ENCODE measurements at places on chromosomes 6 and 20. TPM values are rescaled to one million over a fixed set of nuclear protein-coding genes. Genes with fewer than 3 reads are reported as not detected.

Gene PRL
- polyA plus RNA-seq, result not detected

Gene LY6G6C
- polyA plus RNA-seq, result not detected

Gene SEL1L2
- polyA plus RNA-seq, result 0.46 TPM

Gene MYBL2
- polyA plus RNA-seq, result 14.5 TPM

Gene TRIM40
- polyA plus RNA-seq, result not detected

Gene COL21A1
- polyA plus RNA-seq, result 0.30 TPM

Gene IMPG1
- 0.07 TPM for polyA plus RNA-seq

Gene DUSP15
- 4.3 TPM for polyA plus RNA-seq

Gene PLTP
- polyA plus RNA-seq, result 35.5 TPM

Gene FAM110A
- 5.4 TPM for polyA plus RNA-seq

Gene EIF6
- 79.4 TPM for polyA plus RNA-seq

Gene SYCP2L
- 1.1 TPM for polyA plus RNA-seq

Gene WFDC10B
- not detected for polyA plus RNA-seq

Gene DDX27
- polyA plus RNA-seq, result 33.0 TPM

Gene POPDC3
- polyA plus RNA-seq, result 3.0 TPM

Gene KIF16B
- 4.4 TPM for polyA plus RNA-seq

Gene GJA1
- 6.9 TPM for polyA plus RNA-seq

Gene ADAM33
- polyA plus RNA-seq, result 20.9 TPM

Gene MCCD1
- not detected for polyA plus RNA-seq

Gene ABRACL
- polyA plus RNA-seq, result 10.3 TPM

Gene THBD
- polyA plus RNA-seq, result 3.8 TPM

Gene SLCO4A1
- 7.4 TPM for polyA plus RNA-seq

Gene PAK5
- 1.1 TPM for polyA plus RNA-seq

Gene PLCB4
- polyA plus RNA-seq, result 9.3 TPM

Gene PACRG
- polyA plus RNA-seq, result 3.7 TPM

Gene HTR1B
- polyA plus RNA-seq, result not detected

Gene MTG2
- 55.3 TPM for polyA plus RNA-seq

Gene ZKSCAN8
- polyA plus RNA-seq, result 2.4 TPM

Gene CPNE5
- 1.2 TPM for polyA plus RNA-seq

Gene PPP1R14C
- polyA plus RNA-seq, result 7.3 TPM

Gene CLVS2
- under 0.01 TPM for polyA plus RNA-seq

Gene SLC17A1
- polyA plus RNA-seq, result 0.16 TPM

Gene UBD
- polyA plus RNA-seq, result 32.2 TPM

Gene BIRC7
- polyA plus RNA-seq, result not detected

Gene AVP
- polyA plus RNA-seq, result not detected

Gene KHDC1L
- polyA plus RNA-seq, result 0.38 TPM

Gene PFDN6
- polyA plus RNA-seq, result 119 TPM

Gene LCA5
- 2.9 TPM for polyA plus RNA-seq

Gene BAK1
- polyA plus RNA-seq, result 7.7 TPM

Gene DNMT3B
- polyA plus RNA-seq, result 3.4 TPM

Measured in pancreas (tissue), 10 donors.